ENCODE measurements at places on chromosomes 16 and 17.

GRCh38 chr16:78816499-78817195 is 717.2 kb downstream of the WWOX start:
- no peaks in the 10 kb centered on the region for H3K36me3 ChIP-seq
- H3K27me3 ChIP-seq, result no peaks in the 10 kb centered on the region
- no peak for DNase-seq

- H3K27ac ChIP-seq, result no peak overlapping the region
- no peaks in the 10 kb centered on the region for H3K36me3 ChIP-seq
- DNase-seq, result no peak
- H3K27me3 ChIP-seq, result peaks cover 14% of the 10 kb centered on the region
These were observed 389.5 kb upstream of the ASIC2 start for GRCh38 chr17:33682599-33682998.

DNA sequence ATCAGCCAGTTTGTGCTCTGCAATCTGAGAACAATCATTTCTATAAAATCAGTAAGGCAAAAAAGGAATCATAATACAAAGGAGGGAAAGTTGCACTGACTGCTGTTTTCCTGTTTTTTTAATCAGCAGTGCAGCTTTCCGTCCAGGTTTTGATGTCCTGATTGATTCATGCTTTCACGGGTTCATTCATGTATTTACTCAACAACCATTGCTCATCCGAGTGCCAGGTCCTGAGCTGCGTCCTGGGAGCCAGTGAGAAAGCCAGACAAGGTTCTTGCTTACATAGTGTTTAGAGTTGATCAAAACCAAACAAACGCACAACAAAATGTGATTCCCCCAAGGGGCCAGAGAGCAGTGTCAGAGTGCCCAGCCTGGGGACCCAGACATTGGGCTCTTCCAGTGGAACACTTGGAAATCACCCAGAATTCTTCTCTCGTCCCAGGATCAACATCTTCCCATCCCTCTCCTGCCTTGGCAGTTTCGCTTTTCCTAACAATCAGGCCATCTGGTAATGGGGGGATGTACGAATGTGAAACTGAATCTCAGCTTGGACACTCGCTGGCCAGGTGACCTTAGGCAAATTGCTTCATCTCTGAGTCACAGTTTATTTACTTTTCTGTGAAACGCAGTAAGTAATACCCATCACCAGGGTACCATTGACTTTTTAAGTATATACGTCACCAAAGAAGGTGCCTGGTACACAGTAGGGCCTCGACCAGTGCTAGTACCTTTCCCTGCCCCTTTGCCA is 13.3 kb upstream of the C1QL1 start:
- no peak for DNase-seq
- H3K4me1 ChIP-seq, result peaks cover 28% of the 10 kb centered on the region
- H3K36me3 ChIP-seq, result no peaks in the 10 kb centered on the region
- no peaks in the 10 kb centered on the region for H3K27me3 ChIP-seq
- no peak overlapping the region for H3K4me3 ChIP-seq
- H3K27ac ChIP-seq, result no peak overlapping the region

- no peak overlapping the region for H3K4me3 ChIP-seq
- no peaks in the 10 kb centered on the region for H3K4me1 ChIP-seq
- no peak for DNase-seq
- H3K27ac ChIP-seq, result no peak overlapping the region
- peaks cover 33% of the 10 kb centered on the region for H3K27me3 ChIP-seq
These were observed 130.8 kb upstream of the CES5A start for GRCh38 chr16:56005958-56006357.

DNA sequence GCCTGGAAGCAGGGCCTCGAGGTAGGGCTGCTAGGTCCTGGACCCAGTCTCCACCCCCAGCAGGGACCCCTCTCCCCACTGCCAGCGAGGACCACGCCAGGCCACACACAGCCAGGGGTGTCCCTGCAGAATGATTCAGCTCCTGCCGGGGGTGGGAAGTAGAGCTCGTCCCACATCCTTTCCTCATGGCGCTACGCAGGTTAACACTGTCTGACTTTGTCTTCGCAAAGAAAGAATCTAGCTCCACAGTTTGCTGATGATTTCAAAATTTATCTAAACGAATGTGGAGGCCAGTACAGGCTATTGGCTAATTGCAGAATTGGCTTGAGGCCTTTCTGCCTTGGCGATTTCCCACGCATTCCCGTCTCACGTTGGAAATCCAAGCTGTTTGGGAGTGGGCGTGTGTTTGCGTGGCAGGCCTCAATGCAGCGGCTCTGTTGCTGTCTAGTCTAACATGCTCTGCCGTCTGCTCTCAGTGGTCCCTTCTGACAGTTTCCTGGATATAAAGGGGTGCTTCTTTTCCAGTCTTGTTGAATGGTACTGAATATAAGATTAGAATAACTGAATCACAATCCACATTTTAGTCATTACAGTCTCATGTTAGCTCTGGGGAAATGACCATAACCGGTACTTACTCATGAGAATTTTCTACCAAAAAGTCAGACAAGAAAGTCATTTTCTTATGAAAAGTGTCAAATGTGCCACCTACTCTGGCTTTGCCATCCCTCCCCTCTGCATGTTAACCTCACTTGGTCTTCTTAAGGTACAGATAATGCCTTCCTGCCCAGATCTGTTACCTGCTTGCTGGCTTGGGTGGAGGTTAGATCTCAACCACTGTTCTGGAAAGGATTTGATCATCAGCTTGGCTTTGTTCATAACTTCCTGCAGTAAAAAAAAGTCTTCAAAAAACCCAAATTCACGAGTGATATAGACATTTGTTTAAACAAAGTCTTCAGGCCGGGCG is 252.4 kb downstream of the NTN1 start:
- no peak overlapping the region for H3K4me3 ChIP-seq
- peaks cover 33% of the 10 kb centered on the region for H3K4me1 ChIP-seq
- no peak overlapping the region for H3K27ac ChIP-seq
- no peak for DNase-seq
- H3K36me3 ChIP-seq, result no peaks in the 10 kb centered on the region
- no peaks in the 10 kb centered on the region for H3K27me3 ChIP-seq

GRCh38 chr17:42111871-42112551 is 503 bp downstream of the DHX58 start:
- H3K4me1 ChIP-seq, result peaks cover 7% of the 10 kb centered on the region
- no peak overlapping the region for H3K27ac ChIP-seq
- no peaks in the 10 kb centered on the region for H3K36me3 ChIP-seq
- no peak for DNase-seq
- H3K27me3 ChIP-seq, result peaks cover 3% of the 10 kb centered on the region
- H3K4me3 ChIP-seq, result no peak overlapping the region

DNA sequence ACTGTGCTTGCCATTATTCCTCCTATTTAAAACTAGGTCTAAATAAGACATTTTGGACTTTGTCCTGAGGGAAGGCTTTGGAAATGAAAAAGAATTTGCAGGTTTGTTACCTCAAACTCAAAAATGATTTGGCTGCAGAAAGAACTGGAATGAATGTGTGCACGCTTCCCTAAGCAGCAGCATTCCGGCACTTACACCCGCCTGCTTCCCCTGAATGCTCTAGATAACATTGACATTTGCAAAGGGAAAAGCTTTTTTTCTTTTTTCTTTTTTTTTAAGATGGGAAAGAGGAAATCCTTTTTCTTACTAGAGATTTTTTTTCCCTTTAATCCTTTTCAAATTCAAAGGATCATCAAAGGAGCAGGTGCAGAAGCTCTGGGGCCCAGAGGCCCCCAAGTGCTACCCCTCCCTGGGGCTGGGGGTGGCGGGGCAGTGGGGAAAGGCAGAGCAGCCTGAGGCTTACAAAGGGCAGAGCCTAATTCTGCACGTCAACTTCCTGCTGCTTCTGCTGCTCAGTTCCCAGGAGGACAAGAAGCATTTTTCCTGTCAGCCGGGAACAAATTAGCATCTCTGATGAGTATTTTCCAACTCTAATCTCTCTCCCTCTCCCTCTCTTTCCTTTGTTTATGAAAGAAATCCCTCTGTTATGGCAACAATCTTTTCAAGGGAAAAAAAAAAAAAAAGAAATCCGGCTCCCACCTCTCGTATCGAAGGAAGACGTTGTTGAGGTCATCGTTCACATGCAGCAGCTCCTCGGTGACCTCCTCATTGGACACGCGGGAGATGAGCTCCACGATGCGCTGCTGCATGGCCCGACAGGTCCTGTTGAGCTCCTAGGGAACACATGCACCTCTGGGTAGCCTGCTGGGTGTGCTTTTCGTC is 32.1 kb upstream of the SREBF1 start:
- no peak for DNase-seq
- peaks cover 46% of the 10 kb centered on the region for H3K4me1 ChIP-seq
- peak overlapping the region; percentile 88 for H3K27ac ChIP-seq
- H3K36me3 ChIP-seq, result no peaks in the 10 kb centered on the region
- H3K27me3 ChIP-seq, result no peaks in the 10 kb centered on the region
- peak overlapping the region; percentile 58 for H3K4me3 ChIP-seq

DNA sequence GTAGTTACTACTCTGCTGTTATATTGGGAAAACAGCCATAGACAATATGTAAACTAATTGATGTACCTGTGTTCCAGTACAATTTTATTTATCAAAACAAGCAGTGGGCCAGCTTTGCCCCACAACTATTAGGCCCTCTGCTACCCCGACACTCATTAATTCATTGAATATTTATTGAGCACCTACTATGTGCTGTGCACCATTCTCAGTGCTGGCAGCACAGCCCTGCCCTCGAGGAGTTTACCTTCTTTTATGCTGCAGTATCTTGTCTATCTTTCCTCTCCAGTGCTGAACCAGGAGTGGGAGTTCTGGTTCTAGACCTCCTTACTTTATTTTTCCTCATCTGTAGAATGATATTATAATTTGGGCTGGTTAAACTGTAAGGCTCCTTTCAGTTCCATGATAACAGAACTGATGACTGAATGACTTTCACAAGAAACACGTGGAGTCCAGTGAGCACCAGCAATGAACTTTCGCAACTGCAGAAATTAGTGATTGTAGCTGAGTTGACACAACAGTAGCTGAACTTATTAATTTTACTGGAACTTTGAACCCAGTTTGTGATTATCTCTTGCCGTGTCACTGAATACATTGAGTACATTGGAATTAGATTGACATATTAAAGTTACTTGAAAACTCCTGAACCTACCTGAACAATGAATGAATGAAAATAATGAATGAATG is 2.4 kb downstream of the GOSR2 start:
- H3K4me3 ChIP-seq, result peak overlapping the region; percentile 94
- H3K27ac ChIP-seq, result no peak overlapping the region
- H3K27me3 ChIP-seq, result no peaks in the 10 kb centered on the region
- no peak for DNase-seq
- H3K36me3 ChIP-seq, result no peaks in the 10 kb centered on the region

DNA sequence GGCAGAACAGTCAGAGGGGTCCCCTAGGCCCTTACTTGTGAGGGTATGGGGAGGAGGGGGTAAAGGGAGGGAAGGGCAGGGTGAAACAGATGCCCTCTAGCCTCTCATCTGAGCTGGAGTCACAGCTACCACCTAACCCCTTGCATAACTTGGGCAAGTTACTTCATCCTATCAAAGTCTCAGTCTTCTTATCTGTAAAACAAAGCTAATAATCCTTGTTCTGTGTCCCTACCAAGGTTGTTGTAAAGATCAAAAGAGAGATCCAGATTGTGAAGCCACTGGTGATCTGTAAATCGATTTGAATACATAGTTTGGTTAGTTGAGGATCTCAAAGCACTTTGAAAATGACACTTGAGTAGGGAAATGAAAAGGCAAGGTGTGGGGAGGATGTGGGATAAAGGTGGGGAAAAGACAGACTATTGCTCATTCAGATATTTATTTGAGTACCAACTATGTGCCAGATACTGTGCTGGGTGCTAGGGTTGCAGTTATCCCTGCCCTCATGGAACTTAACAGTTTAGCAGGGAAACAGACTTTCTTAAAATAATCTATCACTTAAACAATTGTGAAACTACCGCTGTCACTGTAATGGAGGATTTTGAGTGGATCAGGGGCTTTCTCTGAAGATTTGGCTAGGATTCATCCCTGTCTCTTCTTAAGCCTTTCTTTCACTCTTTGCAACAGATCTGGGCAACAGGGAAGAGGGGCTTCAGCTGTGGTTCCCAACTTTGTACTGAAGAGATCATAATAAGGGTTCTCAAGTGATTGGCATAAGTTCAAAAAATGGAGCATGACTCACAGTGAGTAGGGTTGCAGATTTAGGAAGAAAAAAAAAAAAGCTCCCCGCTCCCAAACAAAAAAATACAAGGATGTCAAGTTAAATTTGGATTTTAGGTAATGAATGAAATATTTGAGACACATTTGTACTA is 3.0 kb downstream of the HEATR9 start:
- no peak overlapping the region for H3K27ac ChIP-seq
- no peak overlapping the region for H3K4me3 ChIP-seq
- DNase-seq, result no peak
- H3K27me3 ChIP-seq, result no peaks in the 10 kb centered on the region
- peaks cover 7% of the 10 kb centered on the region for H3K4me1 ChIP-seq

DNA sequence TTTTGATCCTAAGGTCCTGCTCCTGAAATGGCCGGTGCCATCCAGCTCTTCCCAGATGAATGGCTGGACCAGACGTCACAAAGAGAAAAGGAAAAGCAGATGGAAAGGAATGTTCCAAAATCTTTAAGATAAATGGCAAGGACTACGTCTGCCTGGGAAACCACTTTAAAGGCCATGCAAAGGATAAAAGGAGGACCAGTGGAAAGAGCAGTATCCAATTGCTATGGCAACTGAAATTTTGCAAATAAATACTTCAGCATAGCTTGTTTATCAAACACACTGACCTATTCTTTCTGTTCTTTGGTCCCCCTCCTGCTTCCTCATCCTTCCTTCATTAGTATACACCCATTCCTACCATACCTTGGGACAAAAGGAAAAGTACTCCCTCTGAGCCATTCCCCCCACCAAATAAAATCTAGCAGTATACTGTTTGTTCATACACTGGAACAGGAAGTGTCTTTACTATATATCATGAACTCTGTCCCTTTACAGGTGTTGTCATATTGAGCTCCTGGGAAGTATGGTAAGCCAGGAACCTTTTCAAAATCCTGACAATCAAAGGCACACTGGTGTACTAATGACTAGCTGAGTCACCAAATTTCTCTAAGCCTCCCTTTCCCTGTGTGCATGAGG is 37.2 kb upstream of the NUFIP2 start:
- H3K27me3 ChIP-seq, result no peaks in the 10 kb centered on the region
- no peak overlapping the region for H3K27ac ChIP-seq
- no peaks in the 10 kb centered on the region for H3K4me1 ChIP-seq
- no peaks in the 10 kb centered on the region for H3K36me3 ChIP-seq
- DNase-seq, result no peak

DNA sequence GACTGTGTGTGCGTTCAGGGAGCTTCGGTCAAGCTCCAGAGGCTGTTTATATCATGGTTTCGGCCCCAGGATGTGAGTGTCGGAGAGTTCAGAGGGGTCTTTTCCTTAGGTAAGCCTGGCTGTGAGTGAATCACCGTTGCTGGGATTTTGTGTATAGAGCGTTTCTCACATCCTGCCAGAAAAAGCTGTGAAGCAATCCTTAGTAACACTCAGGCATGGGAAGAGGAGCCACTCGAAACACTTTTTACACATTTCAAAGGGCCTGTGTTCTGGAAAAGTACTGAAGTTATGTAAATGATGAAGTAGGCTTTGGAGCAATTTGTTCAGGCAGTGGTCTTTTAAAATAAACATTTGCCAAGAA is 662 bp downstream of the PGS1 start:
- no peak for DNase-seq
- H3K36me3 ChIP-seq, result no peaks in the 10 kb centered on the region
- peak overlapping the region; percentile 94 for H3K4me3 ChIP-seq
- no peaks in the 10 kb centered on the region for H3K27me3 ChIP-seq
- H3K27ac ChIP-seq, result peak overlapping the region; percentile 91
- H3K4me1 ChIP-seq, result peaks cover 49% of the 10 kb centered on the region

GRCh38 chr16:83915081-83915480 is 16.2 kb downstream of the MLYCD start:
- H3K4me1 ChIP-seq, result no peaks in the 10 kb centered on the region
- H3K36me3 ChIP-seq, result peaks cover 54% of the 10 kb centered on the region
- no peak overlapping the region for H3K4me3 ChIP-seq
- DNase-seq, result no peak
- H3K27ac ChIP-seq, result no peak overlapping the region
- H3K27me3 ChIP-seq, result no peaks in the 10 kb centered on the region
